ENCODE measurements at places on chromosomes 1 and 21.

DNA sequence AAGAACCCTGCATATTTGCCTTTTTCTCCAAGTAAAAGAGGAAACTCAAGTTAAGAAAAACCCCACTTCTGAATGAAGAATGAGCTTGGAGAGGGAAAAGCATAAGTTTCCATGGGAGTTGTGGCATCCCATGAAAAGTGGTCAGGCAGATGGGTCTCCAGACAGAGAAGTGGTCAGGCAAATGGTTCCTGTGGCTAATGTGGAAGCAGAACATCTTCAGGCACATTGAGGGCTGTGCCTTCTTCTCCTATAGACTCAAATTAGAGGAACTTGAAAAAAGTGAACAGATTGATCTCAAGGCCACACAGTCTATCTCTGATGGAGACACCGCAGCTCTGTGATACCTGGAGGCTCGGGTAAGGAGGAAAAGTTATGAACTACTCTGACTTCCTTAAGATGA, 55.7 kb upstream of the KIRREL1 start:
- DNase-seq, result no peak

- DNase-seq, result no peak
Measured at GRCh38 chr1:33578557-33579448, 106.4 kb downstream of the ZSCAN20 start.

- DNase-seq, result no peak
Measured at GRCh38 chr1:58406301-58407071, 140.0 kb downstream of the OMA1 start.

- DNase-seq, result no peak
Measured at GRCh38 chr1:31515056-31515775, 61.1 kb upstream of the TINAGL1 start.

- DNase-seq, result no peak
Measured at GRCh38 chr1:172940174-172940855, 110.4 kb downstream of the TNFSF18 start.

GRCh38 chr1:30405081-30405480, 318.3 kb downstream of the MATN1 start:
- no peak for DNase-seq

- peak; percentile 80 for DNase-seq
Measured at GRCh38 chr21:33975548-33976081, 60.0 kb upstream of the ATP5PO start.

DNA sequence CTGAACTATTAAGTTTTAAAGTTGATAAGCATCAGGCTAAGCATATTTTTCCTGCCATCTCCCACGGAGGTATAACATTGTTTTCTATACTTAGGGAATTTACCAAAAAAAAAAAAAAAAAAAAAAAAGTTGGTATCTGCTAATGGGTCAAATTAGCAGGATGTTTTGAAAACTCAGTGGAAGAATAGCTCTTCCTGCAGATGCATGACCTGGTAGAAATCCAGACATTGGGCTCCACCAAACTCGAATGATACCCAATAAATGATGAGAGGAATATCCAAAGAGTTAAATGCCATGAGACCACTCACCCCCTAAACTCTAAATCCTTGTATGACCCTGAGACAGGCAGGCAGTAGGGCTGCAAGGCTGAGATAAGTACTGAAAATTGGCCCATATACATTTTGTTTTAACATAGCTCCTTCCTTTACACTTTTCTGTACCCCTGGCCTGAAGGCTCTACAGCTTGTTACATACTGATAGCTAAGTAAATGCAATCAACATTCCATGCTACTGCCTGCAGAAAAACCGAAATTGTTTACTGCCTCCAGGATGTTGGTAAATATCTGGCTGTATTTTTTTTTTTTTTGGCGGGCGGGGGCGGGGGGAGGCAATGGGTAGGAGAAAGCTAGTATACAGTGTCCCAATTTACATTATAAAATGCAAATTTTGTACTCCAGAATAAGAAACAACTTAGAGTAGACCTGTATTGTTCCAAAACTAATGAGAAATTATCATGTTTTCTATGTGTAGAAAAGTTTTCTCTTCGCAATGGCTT, 57.6 kb downstream of the NFIA start:
- no peak for DNase-seq

GRCh38 chr1:181676269-181676668, 193.0 kb downstream of the CACNA1E start:
- DNase-seq, result peak; percentile 10

- DNase-seq, result no peak
Measured at GRCh38 chr1:196608390-196609369, at the start of gene KCNT2. KCNT2 (minus strand) TSS chr1:196608440; CDS start chr1:196608309, 131 bp downstream.

GRCh38 chr1:240792915-240793529, 181.1 kb upstream of the GREM2 start:
- no peak for DNase-seq

DNA sequence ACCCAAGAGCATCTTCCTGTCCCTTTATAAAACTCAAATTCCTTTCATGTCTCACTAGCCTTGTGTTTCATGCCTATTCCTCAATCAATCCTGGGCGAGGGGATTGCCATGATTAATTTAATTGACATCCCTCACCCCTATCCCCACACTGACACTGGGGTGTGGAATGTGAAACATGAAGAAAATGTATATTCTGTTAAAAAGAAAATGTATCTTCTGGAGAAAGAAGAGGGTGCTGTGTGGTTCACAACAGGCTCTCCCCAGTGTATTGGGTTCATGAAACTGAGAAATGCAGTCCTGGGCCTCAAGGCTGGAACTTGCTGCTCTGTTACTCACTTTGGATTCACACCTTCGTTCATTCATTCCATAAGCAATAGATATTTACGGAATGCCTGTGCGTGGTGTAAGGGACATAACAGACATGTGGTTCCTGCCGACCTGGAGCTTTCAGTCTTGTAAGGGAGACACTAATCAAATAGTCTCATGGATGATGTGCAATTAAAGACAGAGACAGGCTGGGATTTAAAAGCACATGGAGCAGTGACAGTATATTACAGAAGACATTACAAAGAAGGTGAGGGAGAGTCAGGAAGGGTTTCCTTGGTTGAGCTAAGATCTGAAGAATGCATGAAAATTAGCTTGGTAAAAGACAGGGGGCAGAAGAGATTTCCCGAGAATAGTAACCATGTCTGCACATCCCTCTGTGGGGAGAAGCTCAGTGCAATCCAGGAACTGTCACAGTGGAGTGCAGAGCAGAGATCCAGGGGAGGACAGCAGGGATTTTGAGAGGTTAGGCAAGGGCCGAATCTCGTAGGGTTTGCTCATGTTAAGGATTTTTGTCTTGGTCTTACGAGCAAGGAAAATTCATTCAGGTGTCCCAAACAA, 32.1 kb downstream of the SERTAD4 start:
- DNase-seq, result no peak

GRCh38 chr1:206958144-206958543, 11.9 kb upstream of the PIGR start:
- no peak for DNase-seq

DNA sequence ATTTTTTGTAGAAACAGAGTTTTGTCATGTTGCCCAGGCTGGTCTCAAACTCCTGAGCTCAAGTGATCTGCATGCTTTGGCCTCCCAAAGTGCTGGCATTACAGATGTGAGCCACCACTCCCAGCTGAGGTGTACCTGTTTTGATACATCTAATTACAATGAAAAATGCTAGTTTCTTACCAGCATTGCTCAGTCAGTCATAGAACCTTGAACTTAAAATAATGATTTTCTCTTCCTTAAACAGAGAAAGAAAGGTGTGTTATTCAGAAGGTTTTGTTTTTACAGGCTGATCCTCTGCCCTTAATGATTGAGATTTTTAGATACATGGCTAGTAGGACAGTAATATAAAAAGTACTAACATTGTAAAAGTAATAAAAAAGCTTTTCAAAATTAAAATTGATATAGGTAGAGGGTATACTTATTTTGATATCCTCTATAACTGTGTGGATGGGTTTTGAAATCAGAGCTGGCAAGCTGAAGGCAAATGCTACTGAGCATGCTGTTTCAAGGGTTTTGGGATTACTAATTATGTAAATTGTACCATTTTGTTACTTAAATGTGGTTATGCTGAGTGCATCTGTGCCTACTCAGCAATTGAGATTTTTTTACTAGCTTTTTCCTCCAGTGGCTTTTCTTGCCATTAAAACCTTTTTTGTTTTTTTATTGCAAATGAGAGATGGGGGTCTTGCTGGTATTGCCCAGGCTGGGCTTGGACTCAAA, 16.1 kb downstream of the PRRC2C start:
- DNase-seq, result no peak
